ENCODE measurements at places on chromosomes 7 and 10.

- no peak for DNase-seq
Measured at GRCh38 chr7:27737616-27738015, 2.3 kb upstream of the TAX1BP1 start.

- DNase-seq: no peak
Measured at GRCh38 chr7:126606331-126606730, 646.4 kb downstream of the GRM8 start.

DNA sequence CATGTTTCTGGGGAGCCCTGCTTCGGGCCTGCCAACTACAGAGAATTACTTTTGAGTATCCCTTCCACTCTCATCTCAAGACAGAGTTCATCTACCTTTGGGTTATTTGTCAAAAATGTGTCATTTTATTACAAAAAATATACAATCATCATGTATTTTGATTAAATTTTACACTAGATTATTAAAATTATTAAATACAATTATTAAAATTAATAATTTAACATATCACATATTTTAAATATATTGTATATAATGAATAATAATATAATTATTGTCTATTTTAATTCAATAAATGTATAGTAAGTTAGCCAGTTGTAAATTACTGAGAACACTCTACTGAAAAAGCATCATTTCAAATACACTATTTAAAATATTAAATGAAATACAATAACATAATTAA lies 50.9 kb downstream of the FIGNL1 start:
- no peak for DNase-seq

DNA sequence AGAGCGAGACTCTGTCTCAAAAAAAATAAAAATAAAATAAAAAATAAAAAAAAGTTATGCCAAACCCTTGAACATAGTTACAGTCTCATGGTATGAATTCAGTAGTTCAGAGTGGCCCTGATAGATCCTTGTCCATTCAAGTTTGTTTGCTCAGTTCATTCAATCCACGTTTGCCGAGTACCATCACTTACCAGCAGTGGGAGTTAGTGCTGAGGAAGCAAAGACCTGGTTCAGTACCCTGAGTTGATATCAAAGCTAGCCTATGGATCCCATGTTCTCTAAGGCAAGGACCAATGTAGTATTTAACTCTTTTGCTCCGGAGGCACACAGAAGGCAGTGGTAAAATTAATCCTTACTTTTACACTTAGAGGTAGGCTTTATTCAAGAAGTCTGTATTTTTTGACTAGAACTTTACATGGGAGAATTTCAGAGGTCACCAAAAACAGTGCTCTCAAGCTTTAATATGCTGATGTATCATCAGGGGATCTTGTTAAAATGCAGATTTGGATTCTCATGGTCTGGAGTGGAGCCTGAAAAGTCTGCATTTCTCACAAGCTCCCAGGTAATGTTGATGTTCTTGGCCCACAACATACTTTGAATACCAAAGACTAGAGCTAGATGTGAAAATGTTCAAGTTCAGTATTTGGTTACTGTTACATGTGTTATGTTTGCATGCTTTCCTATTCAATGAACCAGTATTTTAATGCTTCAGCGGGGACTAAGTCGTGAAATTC lies 38.1 kb upstream of the HBP1 start:
- no peak for DNase-seq

DNA sequence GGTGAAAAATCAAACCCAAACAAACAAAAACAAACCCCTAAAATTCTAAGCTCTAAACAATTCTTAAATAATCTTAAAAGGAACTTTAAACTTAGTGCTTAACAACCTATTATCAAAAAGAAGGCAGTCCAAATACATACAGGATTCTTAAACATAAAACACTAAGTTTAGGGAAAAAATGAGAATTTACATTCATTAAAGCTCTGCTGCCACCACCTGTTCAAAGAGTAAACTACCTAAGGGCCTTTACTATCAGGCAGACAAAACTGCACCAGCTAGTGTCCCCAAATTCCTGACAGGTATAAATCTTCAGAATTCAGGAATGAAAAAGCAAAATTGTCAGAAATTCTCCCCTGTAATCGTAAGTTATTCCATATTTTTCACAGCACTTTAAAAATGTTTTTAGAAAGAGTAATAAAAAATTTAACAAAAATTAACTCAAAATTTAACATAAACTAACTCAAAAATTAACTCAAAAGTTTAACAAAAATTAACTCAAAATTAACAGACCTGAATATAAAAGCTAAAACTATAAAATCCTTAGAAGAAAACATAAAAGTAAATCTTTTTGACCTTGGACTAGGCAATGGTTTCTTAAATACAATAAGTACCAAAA lies 55.1 kb downstream of the PDZD8 start:
- DNase-seq: peak; percentile 9

DNA sequence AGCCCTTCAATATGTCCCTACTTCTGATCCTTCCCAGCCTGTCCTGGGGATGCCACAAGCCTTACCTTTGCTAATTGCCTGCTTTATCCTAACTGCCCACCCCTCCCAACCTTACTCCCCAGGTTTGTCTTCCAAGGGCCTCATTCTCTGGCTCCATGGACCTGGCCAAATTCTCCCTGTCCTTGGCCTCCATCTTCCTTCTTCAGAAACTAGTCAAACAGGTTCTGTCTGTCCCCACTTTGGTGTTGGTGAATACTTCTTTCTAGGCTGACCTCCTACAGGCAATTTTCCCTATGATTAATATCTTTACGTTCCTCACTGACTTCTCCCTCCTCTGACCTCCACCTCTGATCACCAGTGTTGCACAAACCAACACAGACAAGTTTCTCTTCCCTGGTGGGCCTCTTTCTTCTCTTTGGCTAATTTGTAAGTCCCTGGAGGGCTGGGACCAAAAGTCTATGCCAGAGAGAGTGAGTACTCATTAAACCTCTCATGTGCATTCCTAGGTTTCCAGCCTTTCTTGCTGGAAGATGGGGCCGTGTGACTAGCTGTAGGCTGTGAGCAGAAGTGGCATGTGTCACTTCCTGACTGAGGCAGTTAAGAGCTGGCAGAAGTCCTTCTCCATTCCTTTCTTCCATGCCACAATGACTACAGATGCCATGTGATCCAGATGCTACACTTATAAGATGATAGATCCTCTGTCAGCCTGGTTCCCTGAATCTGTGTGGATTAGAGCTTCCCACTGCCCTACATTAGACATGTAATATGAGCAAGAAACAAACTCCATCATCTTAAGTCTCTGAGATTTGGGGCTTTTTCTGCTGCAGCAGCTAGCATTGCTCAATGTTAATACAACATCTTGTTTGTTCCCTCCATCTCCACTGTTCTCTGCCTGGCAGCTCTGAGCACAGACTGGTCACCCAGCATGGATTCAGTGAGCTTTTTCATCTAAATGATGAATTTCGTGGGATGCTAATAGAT lies 382.7 kb downstream of the RPS24 start:
- DNase-seq: no peak

DNA sequence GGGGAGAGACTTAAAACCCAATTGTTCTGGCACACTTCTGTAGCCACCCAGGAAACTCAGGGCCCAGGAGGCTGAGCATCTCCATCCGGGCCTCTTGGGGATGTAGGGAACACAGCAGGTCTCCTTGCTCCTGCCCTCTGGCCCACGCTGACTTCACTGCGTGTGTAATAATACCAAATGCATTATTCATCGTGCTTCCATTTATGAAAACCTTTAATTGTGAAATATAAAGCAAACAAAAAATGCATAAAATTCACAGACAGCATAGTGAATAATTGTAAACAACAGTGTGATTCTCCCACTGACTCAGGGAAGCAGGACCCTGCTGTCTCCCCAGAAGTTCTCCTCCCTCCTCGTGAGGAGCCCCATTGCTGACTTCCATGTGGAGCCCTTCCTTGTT lies 70.3 kb upstream of the SHH start:
- no peak for DNase-seq

- DNase-seq: peak; percentile 66
Measured at GRCh38 chr10:29725133-29725720, 90.5 kb upstream of the SVIL start.

DNA sequence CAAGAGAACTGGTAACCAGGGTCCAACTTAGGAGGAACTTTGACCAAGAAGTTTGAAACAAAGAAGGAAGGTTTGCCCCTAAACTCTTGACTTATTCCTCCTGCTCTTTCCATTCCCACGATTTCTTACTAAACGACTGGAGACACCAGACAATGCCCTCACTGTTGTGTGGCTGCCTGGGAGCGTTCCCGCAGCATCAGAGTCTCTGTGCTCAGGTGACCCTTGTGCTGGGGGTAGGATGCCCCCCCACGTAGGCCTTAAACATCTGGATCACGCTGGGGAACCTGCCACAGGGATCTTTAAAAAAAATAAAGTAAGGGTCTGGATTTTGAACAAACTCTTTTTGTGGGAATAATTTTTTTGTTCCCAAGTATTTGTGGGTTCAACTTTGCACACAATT lies 30.1 kb upstream of the CTBP2 start:
- no peak for DNase-seq

DNA sequence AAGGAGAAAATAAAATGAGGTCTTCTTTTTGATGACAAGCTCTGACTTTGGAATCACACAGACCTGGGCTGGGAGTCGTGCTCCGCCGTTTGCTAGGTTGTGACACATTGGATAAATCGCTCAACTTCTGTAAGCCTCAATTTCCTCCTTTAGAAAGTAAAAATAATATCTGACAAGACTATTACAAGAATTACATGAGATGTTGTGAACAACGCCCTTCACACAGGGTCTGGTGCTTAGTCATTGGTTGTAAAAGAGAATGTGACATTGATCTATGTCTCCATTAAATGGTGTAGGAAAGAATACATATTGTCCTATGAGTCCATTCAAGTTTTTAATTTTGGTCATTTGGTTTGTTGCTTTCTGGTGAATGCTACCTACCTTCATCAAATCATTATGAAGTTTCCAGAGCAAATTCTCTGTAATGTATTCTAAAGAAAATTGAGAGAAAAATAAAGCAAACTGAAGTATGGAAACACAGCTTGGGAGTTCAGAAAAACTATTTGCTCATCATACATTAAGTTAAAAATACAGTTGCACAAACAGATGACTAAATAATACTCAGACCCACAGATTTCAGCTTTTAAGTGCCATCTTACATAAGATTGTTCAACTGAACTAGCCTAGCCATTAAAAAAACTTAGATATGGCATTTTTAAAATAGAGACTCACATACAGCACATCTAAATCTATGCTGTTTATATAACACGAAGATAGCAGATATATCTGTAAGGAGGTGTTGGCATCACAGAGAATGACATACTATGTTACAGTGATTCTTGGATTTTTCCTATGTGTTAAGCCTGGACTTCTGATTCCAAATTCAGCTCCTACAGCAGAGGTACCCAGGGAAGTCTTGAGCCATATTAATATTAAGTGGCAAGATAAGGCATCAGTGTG lies 12.3 kb upstream of the ADRB1 start:
- peak; percentile 64 for DNase-seq

- no peak for DNase-seq
Measured at GRCh38 chr10:30455816-30456215, 21.8 kb downstream of the MAP3K8 start.

DNA sequence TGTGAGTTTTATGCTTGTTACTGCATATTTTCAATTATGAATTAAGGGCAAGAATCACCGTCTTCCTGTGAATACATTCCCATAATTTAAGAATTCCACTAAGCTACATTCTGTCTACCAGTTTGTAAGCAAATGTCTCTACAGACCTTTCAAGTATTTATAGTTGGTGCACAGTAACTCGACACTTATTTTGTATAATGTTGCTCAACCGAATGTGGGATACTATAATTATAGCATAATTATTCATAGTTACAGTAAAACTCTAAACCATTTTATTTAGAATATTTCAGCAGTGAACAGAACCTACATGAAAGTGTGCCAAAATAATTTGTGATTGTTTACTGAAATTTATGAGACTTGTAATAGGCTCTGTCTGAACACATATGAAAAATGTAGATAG lies 17.3 kb upstream of the CUBN start:
- DNase-seq: no peak

GRCh38 chr10:77105761-77106221 lies 531.8 kb downstream of the KCNMA1 start:
- DNase-seq: no peak

DNA sequence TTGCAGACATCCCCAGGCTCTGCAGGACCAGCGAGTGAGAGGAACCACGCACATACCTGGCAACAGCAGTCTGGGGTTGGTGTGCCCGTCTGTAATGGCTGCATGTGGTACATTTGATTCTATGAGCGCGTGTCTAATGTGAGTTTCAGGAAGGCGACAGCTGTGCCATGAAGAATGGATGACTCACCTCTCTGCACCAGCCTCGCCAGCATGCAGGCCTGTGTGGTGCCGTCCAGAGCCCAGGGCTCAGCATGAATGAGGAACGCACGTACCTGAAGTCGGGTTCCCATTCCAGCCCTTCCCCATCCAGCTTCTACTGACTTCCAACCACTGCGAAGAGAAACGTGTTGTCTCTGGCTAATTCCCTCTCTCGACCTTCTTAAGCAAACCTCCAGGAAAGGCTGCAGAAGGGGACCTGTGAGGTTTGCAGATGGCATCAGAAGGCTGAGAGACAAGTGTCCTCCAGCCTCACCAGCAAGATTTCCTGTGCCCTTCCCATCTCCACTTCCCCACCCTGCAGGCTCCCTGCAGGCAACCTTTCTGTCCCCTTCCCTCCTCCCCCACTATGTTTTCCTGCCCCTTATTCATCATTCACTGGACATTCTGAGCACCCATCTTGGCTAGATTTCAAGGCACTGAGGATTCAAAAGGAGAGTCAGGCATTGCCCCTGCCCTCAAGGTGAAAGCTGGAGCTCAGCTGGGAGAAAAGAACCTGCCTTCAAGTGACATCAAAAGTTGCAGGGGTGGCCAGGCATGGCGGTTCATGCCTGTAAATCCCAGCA lies 54.3 kb downstream of the ASB13 start:
- DNase-seq: no peak

DNA sequence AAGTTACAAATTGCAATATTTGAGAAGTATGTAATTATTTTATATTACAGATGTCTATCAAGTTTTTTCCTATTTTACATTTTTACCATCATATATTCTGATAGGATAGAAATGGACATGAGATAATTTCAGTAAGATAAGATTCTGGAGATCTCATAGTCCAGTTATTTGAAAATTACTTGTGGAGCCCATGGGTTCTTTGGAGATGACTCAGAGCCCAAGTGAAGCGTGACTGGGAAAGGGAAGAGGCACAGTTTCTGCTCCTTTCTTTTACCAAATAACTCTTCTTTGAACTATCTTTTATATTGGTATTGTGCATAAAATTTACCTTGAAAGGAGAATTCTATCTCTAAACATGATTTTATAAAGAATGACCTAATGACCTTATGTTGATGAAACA lies 2.4 kb downstream of the CD36 start:
- DNase-seq: peak; percentile 33

DNA sequence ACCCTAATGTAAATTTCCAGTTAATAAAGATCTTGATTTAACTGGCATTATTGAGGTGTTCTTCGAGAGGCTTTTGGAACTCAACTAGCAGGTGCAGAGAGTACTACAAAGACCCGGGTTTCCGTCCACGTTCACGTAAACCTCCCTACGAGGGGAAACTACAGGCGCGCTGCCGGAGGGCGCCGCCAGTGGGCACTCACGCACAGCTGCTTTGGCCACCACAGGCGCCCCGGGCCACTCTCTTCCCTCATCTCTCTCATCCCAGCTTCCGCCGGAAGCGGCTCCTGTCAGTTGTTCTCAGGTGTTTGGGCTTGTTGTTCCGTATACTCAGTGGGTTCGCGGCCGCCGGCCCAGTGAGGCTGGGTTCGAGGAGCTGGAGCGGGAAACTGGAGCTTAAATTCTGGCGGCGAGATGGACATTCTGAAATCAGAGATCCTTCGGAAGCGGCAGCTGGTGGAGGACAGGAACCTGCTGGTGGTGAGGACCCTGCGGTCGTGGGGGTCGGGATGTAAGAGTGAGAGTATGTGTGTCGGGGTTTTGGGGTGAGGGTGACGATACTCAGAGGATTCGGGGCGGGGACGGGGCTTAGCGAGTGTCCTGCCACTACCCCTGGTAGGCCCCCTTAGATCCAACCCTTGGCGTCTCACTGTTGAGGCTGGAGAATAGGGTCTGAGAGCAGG lies at the start of gene PRPF18:
TSS of gene PRPF18 (plus strand) at position 290 of the 680 bp plus-strand sequence. CDS start at position 412, 122 bp downstream.
- peak; percentile 90 for DNase-seq

Data from CD14-positive monocyte (primary cell).